ENCODE measurements at places on chromosomes 3 and 15.

DNA sequence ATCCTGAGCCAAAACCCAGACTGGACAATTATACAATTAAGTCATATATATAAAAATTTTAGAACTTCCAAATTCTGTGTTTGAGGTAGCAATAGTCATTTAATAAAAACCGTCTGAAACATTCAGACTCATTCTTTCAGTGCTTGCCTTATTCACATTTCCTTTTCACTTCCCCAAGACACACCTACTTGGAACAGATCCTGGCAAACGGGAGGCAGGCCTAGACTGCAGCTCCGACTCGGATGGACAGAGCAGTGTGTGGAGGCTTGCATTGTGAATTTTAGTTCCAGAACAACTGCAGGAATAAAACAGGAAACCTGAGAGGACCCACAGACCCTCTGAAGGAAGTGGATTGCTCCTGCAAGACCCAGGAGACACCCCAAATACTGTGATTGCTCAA lies 341.4 kb downstream of the CNTN3 start:
- no peak for DNase-seq

- no peak for DNase-seq
These were observed 151.1 kb upstream of the OSTN start for GRCh38 chr3:191047930-191048329.

GRCh38 chr15:72147418-72147817 lies 29.2 kb downstream of the SENP8 start:
- DNase-seq: no peak

GRCh38 chr15:98815207-98815606 lies 166.9 kb downstream of the IGF1R start:
- DNase-seq: peak; percentile 32

GRCh38 chr15:68997930-68998777 lies 16.3 kb upstream of the NOX5 start:
- no peak for DNase-seq

DNA sequence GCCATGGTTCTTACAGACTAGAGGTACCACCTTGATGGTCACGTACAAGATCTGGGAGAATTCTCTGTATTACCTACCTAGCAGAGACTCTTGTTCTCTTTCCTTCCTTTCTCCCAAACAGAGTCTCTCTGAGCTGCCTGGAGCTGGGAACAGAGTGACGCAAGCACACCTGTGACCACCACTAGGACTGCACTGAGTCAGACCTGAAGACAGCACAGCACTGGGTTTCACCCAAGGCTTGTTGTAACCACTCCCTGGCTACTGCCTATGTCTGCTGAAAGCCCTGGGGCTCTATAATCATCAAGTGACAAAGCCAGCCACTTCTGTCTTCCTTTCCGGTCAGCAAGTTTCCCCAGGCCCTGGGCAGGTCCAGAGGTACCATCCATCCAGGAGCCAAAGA lies 293.3 kb upstream of the CNTN4 start:
- DNase-seq: no peak

GRCh38 chr3:4996223-4996765 lies 17.1 kb downstream of the BHLHE40 start:
- DNase-seq: peak; percentile 35

- no peak for DNase-seq
These were observed 242.9 kb downstream of the FHIT start for GRCh38 chr3:61008153-61008997.

GRCh38 chr15:99239545-99240198 lies 9.7 kb downstream of the TTC23 start:
- no peak for DNase-seq

- DNase-seq: no peak
These were observed 40.2 kb downstream of the TMEM212 start for GRCh38 chr3:171883257-171883892.

GRCh38 chr15:84979651-84980050 lies 2.0 kb upstream of the PDE8A start:
- peak; percentile 78 for DNase-seq

DNA sequence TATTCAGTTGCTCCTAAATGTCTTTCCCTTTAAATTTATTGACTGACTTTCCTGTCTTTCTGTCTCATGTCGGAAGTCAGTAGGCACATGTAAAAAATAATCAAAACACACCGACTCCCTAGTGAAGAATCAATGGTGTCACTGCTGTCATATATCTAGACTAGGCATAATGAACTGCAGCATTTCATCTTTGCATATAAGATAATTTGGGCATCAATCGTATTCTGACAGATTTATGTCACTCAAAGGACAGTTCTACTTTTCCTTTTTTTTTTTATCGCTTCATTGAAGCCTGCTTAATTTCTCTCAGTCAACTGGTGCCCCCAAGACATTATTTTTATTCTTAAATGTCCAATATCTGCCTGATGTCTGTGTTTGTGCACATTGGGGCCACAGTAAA lies 206.3 kb downstream of the MEIS2 start:
- DNase-seq: no peak

DNA sequence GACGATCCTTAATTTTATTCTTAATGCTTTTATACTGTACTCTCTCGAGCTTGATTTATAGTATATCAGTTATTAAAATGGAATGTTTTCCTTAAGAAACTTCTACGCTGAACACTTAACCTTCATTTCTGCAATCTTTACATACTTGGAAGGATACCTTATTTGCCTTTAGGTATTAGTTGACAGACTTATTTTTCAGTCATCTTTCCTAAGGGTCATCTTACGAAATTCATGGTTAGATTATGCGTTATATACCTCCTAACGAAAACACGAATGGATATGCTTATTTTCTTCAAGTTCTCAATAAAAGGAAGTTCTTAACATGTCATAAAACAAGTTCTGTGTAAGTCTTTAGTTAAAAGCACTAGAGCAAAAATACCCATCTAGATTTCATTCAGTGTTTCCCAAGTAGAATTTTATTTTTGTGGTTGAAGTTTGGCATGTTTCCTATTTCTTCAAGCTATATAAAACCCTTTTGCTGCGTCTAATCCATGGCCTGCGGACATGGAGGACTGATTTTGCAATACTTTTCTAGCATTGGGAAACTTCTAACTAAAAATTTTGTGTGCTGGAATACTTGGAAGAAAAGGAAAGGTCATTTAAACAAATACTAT lies 231.3 kb downstream of the TP63 start:
- DNase-seq: no peak

GRCh38 chr15:91243826-91244225 lies 143.8 kb downstream of the SV2B start:
- no peak for DNase-seq

- peak; percentile 51 for DNase-seq
These were observed 6.3 kb upstream of the MUC20 start for GRCh38 chr3:195714380-195715011.

GRCh38 chr3:38051131-38051530 lies 12.1 kb downstream of the DLEC1 start:
- DNase-seq: no peak

GRCh38 chr3:58434990-58435389 lies 1.4 kb upstream of the PDHB start:
- DNase-seq: peak; percentile 92

GRCh38 chr3:25457671-25458419 lies 29.8 kb downstream of the RARB start:
- DNase-seq: no peak

DNA sequence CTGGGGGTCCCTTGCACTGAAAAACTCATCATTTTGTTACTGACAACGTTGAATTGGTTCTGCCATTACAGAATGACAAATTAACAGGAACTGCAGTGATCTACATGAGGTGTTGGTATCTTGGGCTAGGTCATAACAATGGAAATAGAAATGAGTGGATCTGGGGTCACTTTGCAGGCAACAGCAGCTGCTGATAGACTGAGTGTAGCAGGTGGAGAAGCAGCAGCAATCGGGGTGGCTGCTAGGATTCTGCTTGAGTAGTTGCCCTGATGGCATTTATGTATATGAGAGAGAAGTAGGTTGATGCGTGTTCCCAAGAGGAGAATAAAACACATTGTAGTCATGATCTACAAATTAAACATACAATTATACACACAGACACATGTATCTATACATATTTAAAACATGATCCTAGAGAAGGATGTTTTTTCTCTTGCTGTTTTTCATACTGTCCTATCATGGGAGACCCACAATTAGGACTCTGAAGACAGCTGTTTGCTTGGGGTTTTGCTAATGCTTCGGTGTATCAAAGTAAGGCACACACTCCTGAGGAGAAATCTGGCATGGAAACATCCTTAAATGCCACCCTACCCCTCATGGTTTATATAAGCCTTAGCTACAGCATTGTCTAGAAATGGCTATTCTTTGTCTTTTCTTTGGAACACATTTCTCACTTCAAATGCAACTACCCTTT lies 15.8 kb upstream of the THBS1 start:
- DNase-seq: no peak

DNA sequence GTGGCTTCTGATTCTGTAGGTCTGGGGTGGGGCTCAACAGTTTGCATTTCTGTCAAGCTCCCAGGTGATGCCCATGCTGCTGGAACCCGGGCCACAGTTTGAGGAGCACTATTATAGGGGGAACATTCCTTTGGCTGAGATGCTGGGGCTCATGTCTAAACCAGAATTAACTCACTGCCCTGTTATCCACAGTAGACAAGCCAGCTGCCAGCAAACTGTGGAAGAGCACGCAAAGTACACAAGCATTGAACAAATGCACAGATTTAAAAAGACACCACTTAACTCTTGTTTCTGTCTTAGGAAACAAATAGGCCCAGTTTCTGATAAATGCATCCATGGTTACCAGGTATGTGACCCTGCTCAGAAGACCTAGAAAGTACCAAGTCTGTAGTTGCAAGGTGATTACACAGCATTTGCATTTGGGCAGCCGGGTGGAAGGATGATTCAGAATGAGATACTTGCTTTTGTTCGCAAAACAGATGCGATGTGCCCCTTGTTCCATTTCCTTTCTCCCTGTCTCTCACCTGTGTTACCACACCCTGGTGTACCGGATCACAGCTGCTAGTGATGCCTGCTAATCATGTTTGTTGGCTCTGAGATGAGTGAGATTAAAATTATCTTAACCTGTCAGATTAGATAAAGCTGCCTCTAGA lies 12.4 kb downstream of the GYG1 start:
- peak; percentile 57 for DNase-seq

DNA sequence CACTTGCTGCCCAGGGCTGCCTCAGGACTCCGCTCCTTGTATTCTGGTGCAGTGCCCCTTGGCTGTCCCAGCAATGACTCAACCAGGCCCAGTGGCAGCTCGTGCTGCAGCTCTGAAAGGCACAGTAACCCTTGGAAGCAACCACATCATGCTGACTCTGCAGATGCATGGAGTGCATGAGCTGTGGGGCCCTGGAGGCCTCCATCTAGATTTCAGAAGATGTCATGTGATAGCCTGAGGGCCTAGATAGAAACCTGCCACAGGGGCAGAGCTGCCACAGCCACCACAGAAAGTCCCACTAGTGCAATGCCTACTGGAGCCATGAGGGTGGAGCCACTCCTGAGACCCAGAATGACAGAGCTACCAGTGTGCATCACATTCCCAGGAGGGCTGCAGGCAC lies 117.1 kb upstream of the SMAD3 start:
- DNase-seq: no peak

- DNase-seq: no peak
These were observed 117.3 kb upstream of the FLNB start for GRCh38 chr3:57890874-57891273.

DNA sequence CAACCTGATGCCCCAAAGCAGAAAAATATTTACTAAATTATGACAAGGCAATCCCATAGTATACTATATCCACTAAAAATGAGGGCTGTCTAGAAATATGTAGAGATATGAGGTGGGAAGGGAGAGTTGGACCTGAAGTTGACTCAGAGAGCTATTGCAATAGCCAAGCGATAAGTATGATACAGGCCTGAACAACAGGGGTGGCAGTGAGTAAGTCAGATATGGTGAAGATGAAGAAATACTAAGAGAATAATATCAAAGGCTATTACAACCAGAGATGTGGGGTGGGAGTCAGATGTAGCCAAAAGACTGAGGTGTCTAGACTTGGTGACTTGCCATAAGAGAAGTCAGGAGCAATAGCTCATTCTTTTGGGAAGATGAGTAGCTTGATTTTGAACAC lies 9.2 kb downstream of the HSPBAP1 start:
- no peak for DNase-seq

DNA sequence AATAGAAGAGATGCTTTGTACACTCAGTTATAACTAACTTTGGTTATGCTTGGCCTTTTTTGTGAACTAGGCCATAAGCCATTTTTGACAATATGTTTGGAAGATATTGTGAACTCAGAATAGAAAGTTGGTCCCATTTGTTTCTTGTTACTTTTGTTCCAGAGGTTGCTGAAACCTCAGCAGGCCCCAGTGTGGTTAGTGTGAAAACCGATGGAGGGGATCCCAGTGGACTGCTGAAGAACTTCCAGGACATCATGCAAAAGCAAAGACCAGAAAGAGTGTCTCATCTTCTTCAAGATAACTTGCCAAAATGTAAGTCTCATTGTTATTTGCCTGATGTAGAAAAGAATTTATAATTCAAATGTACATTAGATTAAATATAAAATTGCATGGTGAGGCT lies 5.7 kb downstream of the ALAS1 start:
- no peak for DNase-seq
